NCI-H1417 treated with DMSO at 0.1 percent for 48 hours (cell line): ENCODE measurements at places on chromosomes 3 and 15.

GRCh38 chr3:39267631-39268548 lies 11.9 kb downstream of the CX3CR1 start:
- DNase-seq, result no peak

- DNase-seq, result no peak
Observed at GRCh38 chr3:46860017-46860809, 3.0 kb downstream of the MYL3 start.

- DNase-seq, result peak; percentile 10
Observed at GRCh38 chr3:124053871-124054270, 61.9 kb upstream of the ROPN1 start.

GRCh38 chr3:9870978-9871377 lies 9.1 kb downstream of the CIDEC start:
- DNase-seq, result no peak

DNA sequence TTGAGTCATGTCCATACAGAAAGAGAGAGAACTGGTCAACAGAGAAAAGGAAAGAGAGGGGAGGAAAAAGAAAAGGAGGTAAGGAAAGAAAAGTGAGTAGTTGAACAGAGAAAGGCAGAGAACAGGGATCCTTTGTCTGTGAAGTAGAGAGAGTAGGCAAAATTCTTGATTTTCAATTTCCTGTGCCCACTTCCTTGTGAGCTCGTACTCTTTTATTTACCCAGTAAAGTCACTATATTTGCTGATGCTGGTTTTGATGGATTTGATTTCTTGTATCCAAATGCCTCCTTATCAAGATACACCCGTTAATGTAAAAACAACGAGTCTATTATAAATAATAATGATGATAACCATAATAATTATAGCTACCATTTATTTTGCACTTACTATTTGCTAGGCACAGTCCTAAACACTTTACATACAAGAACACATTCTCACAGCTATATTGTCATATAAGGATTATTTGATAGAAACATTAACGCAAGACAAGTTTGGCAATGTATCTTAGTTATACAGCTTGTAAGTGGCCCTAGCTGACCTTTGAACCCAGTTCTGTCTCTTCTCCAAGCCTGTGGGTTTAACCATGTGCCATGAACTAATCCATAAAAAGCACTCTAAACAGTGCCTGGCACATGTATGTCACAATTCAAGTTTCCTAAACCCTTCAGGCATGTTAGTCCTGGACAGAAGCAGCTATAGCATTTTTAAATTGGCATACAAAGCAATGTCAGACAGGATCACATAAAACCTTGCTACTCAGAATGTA lies 6.7 kb upstream of the P2RY1 start:
- no peak for DNase-seq

DNA sequence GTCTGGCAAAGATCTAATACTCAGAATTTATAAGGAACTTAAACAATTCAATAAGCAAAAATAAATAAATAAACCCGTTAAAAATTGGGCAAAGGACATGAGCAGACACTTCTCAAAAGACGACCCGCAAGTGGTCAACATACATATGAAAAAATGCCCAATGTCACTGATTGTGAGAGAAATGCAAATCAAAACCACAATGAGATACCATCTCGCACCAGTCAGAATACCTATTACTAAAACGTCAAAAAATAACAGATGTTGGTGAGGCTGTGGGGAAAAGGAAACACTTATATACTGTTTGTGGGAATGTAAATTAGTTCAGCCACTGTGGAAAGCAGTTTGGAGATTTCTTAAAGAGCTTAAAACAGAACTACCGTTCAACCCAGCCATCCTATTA lies 188.0 kb upstream of the MRPL3 start:
- DNase-seq, result no peak

DNA sequence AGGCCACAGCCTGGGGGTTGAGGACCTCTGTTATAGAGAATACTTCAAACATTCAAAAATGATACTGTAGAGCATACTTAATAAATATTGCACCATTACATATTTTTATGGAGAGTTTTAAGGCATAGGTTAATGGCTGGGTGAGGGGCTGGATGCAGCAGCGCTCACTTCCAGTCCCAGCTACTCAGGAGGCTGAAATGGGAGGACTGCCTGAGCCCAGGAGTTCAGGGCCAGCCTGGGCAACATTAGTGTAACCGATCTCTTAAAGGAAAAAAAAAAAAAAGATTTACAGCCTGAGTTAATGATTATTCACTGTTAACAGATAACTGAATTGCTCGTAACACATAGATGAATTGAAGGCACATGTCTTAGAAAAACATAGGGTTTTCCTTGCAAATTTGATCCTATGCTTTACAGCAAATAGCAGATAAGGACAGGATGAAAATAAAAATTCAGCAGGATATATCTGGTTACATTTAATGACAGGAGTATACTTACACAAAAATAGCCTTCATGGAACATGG lies 282.9 kb downstream of the TBC1D5 start:
- no peak for DNase-seq

GRCh38 chr15:57215326-57215725 lies 161.0 kb upstream of the CGNL1 start:
- DNase-seq, result no peak
